T-helper 22 cell (primary cell): ENCODE measurements at places on chromosomes 12 and 14.

GRCh38 chr14:104876251-104876699 is 11.2 kb downstream of the CEP170B start:
- DNase-seq = no peak

- DNase-seq = no peak
Measured at GRCh38 chr12:107225635-107226034, 132.3 kb upstream of the CRY1 start.

DNA sequence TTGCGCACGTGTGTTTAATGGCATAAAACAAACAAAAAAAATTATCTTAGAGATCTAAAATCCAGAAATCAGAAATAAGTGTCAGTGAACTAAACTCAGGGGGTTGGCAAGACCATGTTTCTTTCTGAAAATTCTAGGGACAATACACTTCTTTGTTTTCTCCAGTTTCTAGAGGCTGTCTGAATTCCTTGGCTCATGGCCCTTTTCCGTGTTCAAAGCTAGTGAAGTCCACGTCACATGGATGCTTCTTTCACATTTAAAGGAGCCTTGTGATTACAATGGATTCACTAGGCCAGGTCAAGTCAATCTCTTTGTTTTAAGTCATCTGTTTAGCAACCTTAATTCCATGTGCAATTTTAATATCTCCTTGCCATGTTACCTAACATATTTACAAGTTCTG is 22.4 kb downstream of the SLCO1B3 start:
- DNase-seq = no peak

- no peak for DNase-seq
Measured at GRCh38 chr12:58728397-58728796, 191.9 kb downstream of the LRIG3 start.

GRCh38 chr12:85309125-85309566 is 29.1 kb downstream of the ALX1 start:
- no peak for DNase-seq

- DNase-seq = no peak
Measured at GRCh38 chr14:68246786-68247105, 427.2 kb downstream of the RAD51B start.

- DNase-seq = no peak
Measured at GRCh38 chr14:80924365-80925103, 17.0 kb downstream of the CEP128 start.

GRCh38 chr14:33948145-33948868 is 2.6 kb downstream of the EGLN3 start:
- DNase-seq = no peak

GRCh38 chr12:107223821-107224220 is 130.5 kb upstream of the CRY1 start:
- no peak for DNase-seq

- no peak for DNase-seq
Measured at GRCh38 chr12:116076399-116076798, 201.1 kb downstream of the MED13L start.

DNA sequence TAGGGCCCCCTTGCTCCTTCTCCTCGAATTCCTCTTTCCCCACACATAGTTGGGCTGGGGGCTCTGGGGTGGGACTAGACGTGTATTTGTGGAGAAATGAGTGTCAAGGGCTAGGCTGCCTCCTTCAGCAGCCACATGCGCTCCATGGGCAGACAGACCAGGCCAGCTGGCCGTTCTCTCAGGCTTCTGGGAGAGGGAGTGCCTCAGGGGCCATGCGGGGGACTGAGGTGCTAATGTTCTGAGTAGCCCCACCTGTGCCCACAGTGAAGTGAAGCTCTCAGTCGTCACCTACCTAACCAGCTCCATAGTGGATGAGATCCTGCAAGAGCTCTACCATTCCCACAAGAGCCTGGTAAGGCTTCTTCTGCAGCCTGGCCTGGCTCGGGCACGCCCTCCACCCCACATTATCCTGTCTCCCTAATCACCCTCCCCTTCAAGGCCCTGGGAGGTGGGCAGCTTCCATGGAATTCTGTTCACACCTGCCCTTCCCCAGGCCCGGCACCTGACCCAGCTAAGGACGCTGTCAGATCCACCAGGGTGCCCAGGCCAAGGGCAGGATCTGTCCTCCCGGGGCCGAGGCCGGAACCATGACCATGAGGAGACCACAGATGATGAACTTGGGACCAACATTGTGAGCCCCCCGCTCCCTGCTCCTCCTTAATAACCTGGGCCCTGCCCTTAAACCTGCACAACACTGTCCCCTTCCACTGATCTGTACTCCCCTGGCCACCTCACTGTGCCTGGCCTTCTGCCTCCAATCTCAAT is 9.0 kb upstream of the CPNE6 start:
- no peak for DNase-seq

GRCh38 chr14:36111822-36112583 is 64.5 kb downstream of the PTCSC3 start:
- DNase-seq = no peak

DNA sequence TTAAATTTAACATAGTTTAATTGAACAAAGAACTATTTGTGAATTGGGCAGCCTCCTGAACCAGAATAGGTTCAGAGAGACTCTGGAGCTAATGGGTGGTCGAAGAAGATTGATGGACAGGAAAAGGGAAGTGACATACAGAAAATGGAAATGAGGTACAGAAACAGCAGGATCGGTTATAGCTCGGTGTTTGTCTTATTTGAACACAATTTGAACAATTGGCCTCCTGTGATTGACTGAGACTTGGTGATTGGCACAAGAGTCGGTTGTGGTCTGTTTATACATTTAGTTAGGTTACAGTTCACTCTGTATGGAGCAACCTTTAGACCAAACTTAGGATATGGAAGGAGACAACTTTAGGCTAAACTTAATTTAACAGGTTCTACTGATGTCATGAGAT is 18.4 kb upstream of the CFL2 start:
- DNase-seq = no peak

DNA sequence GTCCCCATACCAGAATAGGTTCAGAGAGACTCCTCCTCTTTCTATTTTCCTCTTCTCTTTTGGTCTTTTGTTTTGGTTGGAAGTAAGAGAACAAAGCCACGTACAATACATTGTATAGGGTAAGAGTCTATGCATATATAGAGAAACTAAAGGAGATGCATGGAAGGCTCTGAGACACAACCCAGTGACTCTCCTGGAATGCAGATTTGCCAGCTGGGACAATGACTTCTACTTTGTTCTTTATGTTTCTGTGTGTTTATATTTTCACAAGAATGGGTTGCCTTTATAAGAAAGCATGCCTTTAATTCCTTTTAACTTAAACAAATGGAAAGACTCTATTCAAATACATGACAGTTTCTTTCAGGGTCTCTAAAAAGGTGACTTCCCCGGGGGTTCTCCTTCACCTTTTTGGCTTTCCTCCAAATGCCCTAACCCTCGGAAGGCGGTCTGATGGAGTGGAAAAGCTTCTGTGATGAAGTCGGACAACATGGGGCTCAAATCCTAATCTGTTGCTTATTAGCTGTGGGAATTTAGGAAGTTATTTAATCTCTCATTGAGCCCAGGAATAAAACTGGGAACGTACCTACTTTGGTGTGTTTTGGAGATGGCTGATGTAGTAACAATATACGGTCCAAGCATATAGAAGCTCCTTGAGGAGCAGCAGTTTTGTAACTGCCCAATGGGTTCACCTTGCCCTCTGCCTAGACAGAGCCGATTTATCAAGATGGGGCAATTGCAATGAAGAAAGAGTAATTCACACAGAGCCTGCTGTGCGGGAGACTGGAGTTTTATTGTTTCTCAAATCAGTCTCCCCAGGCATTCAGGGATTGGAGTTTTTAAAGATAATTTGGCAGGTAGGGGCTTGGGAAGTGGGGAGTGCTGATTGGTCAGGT is 9.1 kb upstream of the SERPINA1 start:
- DNase-seq = no peak

DNA sequence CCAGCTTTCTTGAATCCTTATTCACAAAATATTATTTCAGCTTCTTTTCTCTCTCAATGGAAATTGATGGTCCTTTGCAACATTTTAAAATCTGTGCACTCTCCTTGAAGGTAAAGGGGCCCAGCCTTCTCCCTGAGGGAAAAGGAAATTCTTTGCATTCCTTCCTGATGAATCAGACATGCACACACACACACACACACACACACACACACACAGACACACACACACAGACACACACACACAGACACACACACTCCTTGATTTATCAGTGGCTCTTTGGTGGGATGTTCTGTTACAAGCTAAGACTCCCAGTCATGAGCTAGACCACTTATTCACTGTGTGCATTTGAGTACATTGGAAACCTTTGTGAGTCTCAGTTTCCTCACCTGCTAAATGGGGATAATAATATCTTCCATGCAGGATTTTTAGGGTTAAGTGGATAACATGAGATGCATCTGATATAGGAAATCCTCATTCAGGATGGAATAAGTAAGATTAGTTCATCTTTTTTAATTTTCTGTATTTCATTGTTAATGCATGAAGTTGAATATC is 45.1 kb upstream of the HMGA2 start:
- no peak for DNase-seq

- no peak for DNase-seq
Measured at GRCh38 chr12:2233034-2233433, 180.2 kb downstream of the CACNA1C start.

- DNase-seq = no peak
Measured at GRCh38 chr14:69439521-69440270, 41.2 kb downstream of the SLC39A9 start.

GRCh38 chr12:31217356-31218130 is 108.4 kb downstream of the SINHCAF start:
- no peak for DNase-seq

- no peak for DNase-seq
Measured at GRCh38 chr12:6375269-6376078, at the start of gene SCNN1A. TSS of gene SCNN1A (minus strand) at chr12:6375563. CDS start at chr12:6374783, 780 bp downstream.

DNA sequence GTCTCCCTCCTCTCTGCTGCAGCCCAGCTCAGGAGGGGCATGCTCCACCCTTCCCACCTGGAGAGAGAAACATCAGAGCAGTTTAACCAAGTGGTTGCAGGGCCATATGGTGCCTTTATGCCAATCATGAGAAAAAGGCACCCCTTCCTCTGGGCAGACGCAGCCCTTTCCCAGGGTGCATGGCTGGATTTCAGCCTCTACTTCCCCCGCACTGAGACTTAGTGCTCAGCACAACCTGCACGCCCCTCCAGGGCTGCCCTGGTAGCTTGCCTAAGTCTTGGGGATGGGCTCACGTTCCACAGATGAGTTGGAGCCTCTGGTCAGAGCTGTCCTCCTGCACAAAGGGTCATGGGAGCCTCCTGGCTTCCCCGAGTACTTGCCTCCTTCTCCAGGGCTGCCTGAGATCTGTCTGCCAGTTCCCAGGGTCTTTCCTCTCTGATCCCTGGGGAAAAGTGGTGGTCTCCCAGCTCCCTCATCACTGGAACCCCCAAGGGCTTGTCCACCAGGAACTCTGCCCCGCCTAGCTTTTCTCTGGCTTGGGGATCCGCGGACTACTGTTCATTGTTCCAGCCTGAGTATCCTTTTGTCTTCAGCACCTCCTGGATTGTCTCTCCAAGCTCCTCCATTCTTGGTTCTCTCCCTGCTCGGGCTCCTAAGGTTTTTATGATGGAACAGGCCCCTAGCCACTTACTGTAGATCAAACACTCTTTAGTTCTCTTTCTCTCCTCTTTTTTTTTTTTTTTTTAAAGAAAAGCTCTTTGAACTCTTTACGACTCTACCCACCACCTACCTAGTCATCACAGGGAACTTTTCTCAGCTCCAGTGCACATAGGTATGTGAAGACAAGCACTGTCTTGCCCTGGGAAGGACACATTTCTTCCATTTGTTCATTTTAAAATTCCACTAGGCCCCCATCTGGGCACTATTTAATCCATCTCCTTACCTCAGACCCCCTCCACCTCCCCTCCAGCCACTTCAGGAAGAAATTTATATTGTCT is 6.1 kb upstream of the KRT74 start:
- no peak for DNase-seq

- no peak for DNase-seq
Measured at GRCh38 chr14:99850709-99851108, 57.5 kb downstream of the EML1 start.

- DNase-seq = no peak
Measured at GRCh38 chr12:64797156-64797555, 27.3 kb upstream of the TBC1D30 start.

- DNase-seq = no peak
Measured at GRCh38 chr12:44307506-44308168, 471.8 kb downstream of the TMEM117 start.

DNA sequence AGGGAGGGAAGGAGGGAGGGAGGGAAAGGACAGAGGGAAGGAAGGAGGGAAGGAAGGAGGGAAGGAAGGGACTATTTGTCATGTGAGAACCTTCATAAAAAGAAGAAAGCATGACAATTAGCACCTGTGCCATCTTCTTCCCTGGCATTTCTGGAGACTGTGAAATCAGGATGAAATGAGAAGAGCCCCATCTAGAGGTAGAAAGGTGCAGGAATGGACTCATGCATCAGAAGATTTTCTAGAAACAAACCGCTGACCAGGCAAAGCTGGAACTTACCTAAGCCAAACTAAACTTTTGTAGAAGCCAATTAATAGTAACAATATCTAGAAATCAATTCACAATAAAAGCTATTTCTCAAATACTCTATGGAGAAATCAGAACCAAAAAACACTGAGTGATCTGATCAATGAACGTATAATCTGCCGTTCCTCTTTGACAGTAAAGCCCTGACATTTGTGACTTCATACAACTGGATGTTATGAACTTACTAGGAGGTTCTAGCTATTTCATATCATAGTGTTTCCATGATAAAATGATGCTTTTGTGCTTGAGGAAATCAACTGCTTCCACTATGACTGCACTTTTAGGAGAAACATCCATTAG is 24.4 kb upstream of the CRACR2A start:
- DNase-seq = no peak

DNA sequence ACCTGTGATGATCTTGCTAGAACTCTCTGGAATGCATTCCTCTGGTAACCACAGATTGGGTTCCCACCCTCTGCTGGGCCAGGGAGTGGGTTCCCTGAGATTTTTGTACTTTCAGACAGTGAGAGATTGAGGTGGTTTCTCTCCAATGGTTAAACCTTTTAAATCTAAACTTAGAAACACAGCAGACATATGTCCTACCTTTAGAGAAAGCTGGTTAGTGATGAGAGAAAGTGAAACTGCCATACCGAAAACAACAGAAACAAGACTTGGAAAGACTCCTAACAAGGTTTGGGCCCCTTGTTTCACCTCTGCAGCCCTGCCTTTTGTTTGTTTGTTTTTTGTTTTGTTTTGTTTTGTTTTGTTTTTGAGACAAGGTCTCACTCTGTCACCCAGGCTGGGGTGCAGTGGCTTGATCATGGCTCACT is 9.7 kb upstream of the SGPP1 start:
- DNase-seq = no peak

GRCh38 chr14:63555572-63555971 is 12.4 kb upstream of the PPP2R5E start:
- no peak for DNase-seq

DNA sequence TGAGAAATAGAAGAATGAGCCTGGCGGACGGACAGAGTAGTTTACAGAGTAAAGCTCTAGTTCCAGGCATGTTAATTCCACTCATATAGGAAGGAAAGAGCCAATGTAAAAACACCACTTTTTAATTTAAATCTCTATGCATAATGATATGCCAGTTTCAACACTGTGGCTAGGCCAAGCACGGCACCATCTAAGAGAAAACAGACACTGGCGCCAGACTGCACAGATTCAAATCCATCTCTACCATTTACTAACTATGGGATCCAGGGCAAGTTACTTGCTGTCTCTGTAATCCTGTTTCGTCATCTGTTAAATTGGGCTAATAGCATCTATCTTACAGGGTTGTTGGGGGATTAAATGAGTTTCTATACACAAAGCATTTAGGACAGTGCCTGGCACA is 27.5 kb downstream of the RMST start:
- no peak for DNase-seq
